ENCODE measurements at places on chromosomes 6 and 20.
A peak's percentile ranks its signal among the peaks of the same experiment; 100 is the strongest.

- no peak for DNase-seq
Observed at GRCh38 chr6:121867095-121867494, 431.6 kb downstream of the GJA1 start.

DNA sequence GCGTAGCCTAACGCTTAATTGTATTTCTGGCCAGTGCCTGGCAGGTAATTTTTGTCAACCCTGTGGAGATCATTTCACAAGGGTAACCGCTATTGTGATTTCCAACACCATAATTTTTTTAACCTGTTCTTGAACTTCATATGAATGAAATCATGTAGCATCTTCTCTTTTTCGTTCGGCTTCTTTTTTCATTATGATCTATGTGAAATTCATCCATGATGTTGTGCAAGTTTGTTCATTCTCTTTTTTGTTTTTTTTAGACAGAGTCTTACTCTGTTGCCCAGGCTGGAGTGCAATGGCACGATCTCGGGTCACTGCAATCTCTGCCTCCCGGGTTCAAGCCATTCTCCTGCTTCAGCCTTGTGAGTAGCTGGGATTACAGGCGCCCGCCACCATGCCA is 42.5 kb upstream of the TGM3 start:
- DNase-seq = no peak

DNA sequence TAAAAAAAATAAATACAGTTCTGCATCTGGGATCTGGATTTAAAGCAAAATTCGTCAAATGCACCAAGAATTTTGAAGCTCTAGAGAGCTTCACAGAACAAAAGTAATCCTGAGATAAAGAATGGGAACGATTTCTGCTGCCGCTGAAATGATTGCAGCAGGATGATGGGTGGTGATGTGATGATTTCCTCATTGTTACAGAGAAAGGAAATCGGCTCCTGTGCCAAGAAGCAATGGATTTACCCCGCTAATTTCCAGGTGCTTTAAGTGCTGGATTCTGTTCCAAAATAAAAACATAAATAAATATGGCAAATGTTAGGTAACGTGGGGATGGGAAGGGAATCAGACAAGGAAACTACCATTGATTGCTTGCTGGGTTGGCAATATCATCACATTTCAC is 1067.9 kb upstream of the MAP3K7 start:
- no peak for DNase-seq

DNA sequence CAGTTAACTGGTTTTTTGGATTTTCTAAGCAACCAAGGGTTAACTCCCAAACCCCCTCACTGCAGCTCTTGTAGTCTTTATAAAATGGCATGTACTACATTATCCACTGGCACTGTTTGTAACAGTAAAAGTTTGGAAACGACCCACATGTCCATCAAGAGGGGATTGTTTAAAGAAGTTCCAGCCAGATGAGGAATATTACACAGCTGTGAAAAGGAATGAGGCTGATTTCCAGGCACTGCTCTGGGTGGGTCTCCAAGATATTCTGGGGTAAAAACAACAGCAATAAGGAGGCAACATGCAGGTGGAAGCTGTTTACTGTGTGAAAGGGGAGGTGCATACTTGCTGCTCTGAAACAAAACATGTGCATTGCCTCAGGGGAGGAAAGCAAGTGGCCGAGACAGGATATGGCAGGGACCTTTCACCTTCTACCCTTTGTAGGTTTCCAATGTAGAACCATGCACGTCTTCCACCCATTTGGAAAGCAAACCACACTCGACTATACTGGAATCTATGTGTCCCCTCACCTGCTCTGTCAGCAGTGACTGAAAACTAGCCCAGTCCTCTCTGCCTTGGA is 51.9 kb downstream of the GRM4 start:
- no peak for DNase-seq

- no peak for DNase-seq
Observed at GRCh38 chr20:2942439-2942838, 69.2 kb downstream of the PTPRA start.

DNA sequence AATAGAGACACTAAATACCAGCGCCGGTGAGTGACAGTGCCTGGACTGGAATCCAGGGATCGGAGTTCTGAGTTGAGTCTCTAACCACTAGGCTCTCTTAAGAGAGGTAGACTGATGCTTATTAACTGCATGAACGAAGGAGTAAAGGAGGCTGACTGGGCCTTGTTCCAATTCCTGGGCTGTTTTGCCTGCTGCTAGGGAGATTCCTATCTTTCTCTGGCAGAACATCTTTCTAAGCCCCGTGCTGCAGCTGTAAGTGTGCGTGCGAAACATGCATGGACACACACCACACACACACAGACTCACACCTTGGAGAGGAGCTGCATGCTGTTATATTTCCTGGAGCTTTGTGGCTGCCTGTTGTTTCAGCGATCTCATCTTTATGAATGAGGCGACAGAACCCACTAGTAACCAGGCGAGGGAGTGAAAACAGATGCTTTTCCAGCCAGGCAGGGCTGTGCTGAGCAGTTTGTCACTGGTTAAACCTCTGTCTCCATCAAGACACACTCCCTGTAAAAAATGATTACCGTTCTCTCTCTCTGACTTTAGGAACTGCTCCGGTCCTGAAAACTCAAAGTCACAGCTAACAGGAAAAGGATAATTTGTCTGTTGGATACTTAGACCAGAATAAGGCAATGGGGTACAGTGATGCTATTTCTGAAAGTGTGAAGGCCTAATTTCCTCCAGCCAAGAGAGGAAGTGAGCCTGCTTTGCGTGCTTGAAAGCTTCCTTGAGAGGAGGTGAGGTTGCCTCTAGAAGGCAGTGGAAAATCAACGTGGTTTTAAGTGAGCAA is 157.4 kb upstream of the ZNF217 start:
- no peak for DNase-seq

DNA sequence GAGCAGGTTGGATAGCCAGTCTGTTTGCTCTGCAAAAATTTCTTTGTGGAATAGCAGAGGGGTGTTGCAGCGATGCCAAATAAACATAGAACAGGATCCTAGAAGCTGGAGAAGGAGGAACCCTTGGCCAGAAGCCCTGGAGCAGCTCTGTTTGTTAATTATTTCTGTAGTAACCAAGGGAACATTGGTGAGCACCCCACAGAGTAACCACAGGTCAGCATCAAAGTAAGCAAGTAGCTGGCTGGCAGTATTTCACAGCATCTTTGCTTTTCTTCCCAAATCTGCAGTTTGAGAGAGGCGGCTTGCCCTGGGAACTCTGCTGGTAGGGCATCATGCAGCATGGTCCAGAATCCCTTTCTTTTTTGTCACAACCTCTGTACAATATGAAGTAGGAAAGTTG is 12.7 kb upstream of the APMAP start:
- DNase-seq = peak; percentile 6

DNA sequence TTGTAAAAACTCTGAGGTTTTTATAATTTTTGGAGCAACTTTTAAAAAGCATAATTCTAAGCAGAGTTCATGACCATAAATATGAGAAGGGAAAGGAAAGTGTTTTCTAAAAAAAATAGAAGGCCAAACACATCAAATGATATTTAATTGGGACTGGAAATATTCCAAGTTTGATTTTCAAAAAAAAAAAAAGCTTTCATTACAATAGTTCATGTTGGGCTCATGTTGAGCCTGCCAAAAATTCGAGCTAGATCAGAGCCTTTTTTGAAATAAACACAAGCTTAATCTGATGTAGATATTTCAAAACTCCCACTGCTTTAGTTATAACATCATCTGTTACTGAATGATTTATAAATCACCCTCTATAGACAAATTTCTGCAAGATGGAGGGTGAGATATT is 163.4 kb upstream of the DEFB112 start:
- no peak for DNase-seq

GRCh38 chr20:19466206-19466928 is 253.9 kb downstream of the SLC24A3 start:
- DNase-seq = no peak

GRCh38 chr20:20207291-20207690 is 155.0 kb downstream of the CFAP61 start:
- DNase-seq = peak; percentile 52

- peak; percentile 44 for DNase-seq
Observed at GRCh38 chr20:62551407-62552323, 75.9 kb upstream of the GATA5 start.

GRCh38 chr20:54104781-54105180 is 34.4 kb upstream of the BCAS1 start:
- no peak for DNase-seq

DNA sequence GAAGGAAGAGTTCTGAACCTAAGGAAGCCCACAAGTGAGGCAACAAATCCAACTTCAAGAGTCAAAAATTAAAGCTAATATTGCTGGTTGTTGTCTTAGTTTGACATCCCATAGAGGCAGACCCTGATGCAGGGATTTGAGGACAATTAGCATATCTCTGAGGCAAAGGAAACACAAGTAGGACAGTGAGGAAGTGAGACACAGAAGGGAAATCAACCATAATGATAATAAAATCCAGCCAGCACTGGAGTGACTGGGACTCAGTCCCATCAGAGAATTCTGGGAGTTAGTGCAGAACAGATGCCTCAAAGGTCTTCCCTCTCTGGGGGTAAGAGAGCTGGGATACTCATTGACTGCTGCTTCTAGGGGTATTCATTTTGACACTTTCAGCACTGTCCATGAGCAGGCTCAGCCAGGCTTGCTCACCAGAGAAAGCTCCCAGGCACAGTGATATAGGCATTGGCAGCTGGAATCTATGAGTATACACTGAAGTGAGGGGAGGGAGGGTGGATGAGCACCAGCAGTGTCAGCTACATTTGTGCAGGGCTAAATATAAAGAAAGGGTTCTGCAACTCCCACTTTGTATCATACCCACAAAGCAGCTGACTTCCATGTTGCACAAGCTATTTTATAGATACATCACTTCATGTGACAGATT is 43.4 kb upstream of the SPTLC3 start:
- DNase-seq = no peak

- DNase-seq = no peak
Observed at GRCh38 chr20:34999782-35000181, 44.1 kb downstream of the MYH7B start.

DNA sequence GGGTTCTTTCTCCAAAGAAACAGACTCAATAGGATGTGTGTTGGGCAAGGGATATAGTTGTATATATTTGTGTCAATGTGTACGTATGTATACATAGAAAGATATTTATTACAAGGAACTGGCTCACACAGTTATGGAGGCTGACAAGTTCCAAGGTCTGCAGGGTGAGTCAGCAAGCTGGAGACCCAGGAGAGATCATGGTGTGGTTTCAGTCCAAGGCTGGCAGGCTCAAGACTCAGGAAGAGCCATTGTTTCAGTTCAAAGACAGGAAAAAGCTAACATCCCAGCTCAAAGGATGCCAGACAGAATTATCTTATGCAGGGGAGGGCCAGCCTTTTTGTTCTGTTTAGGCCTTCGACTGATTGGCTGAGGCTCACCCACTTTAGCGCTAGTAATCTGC is 89.9 kb upstream of the RALGAPA2 start:
- no peak for DNase-seq

- no peak for DNase-seq
Observed at GRCh38 chr6:43624786-43625288, 4.2 kb downstream of the GTPBP2 start.

- DNase-seq = no peak
Observed at GRCh38 chr6:133360194-133360593, 119.0 kb downstream of the EYA4 start.

- DNase-seq = no peak
Observed at GRCh38 chr6:23611776-23612381, 514.1 kb upstream of the NRSN1 start.

DNA sequence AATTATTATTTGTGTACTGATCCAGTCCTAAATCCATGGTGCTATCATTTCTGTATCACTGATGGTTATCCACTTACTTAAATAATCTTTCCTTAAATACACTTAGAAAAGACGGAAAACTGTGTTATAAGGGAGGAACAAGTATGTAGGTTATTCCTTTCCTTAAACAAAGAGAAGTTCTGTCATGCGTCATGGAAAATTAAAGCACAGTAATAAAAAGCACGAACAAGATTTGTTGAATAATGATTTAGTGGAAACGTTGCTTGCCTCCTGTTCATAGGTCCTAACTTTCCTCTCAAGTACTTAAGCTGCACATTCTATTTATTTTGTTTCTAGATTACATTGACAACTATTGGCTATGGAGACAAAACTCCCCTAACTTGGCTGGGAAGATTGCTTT is 120.4 kb downstream of the KHDC1L start:
- DNase-seq = no peak
